ENCODE measurements at places on chromosomes 16 and 17.

DNA sequence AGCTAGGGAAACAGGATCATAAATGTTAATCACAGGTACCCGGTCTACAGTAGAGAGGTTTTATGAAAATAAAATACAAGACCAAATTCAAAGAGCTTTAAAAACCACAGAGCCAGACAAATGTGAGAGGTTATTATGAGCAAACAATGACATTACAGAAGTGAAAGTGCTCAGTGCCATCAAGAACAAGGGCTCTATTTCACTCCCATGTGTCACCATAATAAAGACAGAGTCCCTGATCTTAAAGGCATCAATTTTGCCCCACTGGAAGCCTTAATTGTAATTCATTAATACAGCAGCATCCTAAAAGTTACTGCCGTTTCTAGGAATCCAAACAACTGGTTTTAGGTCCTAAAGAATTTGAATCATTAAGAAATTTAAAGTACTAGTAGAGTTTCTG is 43.7 kb upstream of the CDRT4 start:
- DNase-seq: no peak

DNA sequence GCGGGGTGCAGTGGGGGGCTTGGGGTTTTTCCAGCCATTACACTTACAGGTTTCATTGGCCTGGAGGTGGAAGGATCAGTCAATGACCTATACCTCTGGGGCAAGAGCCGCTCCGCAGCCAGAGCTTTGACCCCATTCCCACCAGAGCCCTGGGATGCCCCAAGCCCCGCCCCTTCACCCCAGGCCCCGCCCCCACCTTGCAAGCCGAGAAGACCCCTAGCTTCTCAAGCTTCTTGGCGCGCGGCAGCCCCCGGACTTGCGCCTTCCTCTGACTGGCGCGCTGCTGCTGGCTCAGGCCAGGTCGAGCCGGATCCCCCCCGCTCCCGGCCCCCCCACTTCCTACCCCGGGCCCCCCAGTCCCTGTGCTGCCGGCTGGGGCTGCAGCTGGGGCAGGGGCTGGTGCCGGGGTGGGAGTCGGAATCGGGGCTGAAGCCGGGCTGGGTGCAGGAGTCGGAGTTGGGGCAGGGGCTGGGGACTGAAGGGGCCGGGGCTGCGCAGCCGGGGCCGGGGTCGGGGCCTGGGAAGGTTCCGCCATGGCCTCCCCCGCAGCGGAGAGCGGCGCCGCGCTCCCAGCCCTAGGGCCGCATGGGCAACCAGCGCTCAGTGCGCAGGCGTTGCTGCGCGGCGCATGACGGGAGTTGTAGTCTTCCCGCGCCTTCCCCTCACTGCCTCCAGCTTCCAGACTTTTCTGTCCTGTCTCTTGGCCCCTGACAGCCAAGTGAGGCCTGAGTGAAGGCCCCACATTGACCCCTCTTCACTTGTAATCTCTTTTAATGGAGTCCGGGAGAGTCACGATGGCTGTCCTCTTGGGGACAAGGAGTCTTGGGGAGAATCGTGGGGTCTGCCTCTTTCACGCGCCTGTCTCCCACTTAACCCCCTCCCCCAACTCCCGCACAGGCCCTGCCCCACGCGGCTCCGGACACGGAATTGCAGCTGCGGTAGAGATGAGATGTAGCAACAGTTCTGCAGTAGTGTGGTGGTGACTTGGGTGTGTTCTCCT is at the start of gene KAT2A:
KAT2A (minus strand) TSS at position 598 of the 1,000 bp plus-strand sequence; CDS start at position 535, 63 bp downstream.
- DNase-seq: peak; percentile 85

GRCh38 chr17:78878261-78878660 is 24.7 kb downstream of the CEP295NL start:
- DNase-seq: no peak

DNA sequence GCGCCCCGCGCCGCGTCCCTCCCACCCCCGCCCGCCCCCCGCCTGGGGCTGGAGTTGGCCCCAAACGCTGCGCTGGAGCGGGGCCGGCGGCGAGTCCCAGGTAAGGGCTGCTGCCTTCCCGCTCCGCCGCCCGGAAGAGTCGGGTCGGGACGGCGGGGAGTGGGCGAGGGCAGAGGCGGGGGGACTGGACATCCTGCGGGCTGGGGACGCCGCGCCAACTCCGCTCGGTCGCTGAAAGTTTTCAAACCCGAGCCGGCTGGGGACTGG is 469 bp downstream of the GPRC5C start:
- no peak for DNase-seq

DNA sequence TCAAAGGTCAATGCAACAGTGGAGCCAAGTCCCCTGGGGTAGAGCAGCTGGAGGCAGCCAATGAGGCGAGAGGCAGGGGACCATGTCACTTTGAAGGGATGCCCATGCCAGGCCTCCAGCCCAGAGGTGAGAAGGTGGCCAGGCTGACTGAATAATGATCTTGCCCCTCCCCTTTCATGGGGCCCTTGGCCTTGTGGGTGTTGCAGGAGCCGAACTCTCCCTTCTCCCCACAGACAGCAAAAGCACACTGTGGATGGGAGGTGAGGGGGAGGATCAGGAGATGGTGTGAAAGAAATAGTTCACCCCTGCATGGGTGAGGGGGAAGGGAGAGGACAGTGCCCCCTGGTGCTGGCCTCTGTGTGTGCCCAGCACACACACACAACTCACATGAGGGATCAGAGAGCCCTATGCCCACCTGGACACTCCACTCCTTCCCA is 15.8 kb upstream of the TBX21 start:
- peak; percentile 52 for DNase-seq

DNA sequence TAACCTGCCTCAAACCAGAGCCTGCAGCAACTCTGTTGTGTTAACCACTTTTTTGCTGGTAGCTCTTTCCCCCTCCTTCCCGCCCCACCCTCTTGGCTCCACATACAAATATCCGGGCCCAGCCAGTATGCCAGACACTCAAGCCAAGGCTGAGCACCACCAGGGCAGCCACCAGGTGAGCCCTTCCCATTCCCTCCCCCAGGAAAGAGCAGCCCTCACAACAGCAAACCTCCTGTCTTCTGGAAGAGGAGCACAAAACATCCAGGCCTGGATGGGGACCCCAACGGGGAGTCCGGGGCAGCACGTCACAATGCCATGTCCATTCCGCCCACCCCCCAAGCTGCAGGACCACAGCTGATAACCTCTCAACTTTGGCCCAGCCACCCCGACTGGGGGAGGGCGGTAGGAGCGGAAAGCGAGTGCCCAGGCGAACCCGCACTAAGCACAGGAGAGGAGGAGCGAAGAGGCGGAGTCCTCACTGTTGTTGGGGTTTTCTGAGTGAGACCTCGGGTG is 757 bp downstream of the ORMDL3 start:
- DNase-seq: peak; percentile 73

- DNase-seq: no peak
These were observed 2.9 kb upstream of the CYLD start for GRCh38 chr16:50739031-50739430.

DNA sequence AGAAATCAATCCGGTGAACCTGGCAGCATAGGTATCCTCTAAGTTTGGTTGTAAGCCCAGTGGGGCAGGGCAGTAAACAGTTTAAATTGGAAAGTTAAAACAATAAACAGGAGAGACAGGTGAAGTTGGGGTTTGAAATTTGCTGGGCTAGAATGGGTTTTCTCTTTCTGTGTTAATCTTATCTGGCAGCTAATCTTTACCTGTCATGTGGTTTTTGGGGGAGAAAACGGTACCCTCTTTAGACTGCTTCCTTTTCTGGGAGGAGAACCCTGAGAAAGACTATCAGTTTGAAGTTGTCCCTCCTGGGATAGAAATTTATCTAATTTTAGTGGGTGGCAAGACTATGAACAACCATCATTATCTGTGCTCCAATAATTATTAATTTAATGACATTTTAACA is 24.0 kb downstream of the CDH13 start:
- no peak for DNase-seq

DNA sequence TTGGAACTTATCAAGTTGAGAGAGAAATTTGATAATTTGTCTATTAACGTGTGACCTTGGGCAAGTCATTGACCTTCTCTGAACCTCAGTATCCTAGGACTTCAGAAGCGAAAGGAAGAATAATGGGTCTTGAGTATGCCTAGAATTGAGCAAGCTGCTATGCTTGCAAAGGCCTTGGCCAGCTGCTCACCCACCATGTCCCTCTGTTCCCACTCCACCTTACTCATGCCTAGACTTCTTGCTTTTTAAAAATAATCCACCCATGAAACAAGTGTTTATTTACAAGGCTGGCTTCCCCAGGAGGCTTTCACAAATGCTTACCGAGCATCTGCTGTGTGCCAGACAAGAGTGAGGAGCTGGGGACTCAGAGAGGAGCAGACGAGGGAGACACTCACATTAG is 590.6 kb downstream of the MAF start:
- DNase-seq: no peak

DNA sequence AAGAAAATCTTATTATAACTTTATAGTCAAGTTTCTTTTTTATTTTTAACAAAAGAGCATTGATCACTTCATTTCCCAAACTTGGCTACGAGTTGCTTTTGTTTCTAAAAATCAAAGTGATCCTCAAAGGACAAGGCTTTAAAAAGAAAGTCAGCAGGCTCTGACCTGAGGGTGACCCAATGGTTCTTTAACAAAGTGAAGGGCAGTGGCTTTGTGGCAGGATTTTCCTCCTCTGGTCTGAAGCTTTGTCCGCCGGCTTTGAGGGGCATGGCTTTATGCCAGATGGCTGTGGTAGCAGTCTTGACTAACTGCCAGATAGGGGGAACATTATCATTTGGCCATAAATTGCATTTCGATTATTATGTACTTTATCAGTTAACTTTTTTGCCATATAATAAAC is 28.5 kb downstream of the IQCK start:
- no peak for DNase-seq

- no peak for DNase-seq
These were observed at the start of gene GUCY2D for GRCh38 chr17:8001976-8002720. Gene GUCY2D, plus strand, starts transcription at chr17:8002615. Its CDS starts 433 bp downstream, at chr17:8003048.

- DNase-seq: no peak
These were observed 128.0 kb downstream of the RAP1GAP2 start for GRCh38 chr17:2924211-2924610.

GRCh38 chr17:50397111-50397918 is at the start of gene LRRC59:
Gene LRRC59, minus strand, starts transcription at chr17:50397523. Its CDS starts 206 bp downstream, at chr17:50397317.
- DNase-seq: peak; percentile 98

DNA sequence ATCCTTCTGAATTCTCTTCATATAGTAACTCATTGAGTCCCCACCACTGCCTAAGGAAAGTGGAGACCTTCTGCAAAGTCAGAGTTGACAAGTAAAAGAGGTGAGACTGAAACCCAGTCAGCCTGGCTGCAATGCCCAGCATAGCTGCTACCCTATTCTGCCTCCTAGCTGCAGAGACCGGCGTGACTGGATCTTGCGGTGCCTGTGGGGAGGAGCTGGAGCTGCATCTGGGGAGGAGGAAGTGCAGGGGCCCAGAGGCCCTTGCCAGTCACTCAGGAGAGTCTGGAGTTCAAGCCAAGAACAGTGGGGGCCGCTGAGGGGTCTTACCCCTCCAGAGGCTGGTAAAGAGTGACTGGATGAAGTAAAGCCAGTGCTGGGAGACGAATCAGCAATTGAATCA is 35.0 kb upstream of the ZNF423 start:
- DNase-seq: no peak

DNA sequence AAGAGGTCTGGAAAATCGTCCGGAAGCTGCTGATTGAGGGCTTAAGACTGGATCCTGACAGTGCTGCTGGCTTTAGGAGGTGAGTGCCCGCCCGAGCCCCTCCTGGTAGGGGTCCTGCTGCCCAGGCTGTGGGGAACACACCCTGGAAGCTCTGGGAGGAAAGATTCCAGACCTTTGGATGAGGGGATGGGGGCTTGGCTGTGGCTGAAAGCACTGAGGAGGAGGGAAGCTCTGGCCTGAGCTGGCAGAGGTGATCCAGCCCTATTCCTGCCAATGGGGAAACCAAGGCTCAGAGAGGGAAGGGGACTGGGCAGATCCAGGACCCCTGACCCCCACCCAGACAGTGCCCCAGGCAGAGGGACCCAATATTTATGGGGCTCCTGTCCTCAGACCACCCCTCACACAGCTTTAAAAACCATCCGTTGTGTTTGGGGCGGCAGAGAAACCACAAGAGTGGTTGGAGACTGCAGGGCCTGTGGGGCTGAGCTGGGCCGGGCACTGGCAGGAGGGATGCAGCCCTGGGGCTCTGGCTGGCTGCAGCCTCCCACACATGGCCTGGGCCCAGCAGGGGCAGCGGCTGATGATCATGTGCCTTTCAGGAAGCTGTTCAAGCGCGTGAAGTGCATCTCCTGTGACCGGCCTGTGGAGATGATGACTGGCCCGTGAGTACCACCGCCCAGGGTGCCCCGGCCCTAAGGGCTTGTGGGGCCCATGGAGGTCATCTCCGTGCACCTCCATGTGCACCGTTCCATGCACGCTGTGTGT is 22.8 kb downstream of the UBALD1 start:
- no peak for DNase-seq

GRCh38 chr17:67558740-67559380 is 158.9 kb upstream of the NOL11 start:
- no peak for DNase-seq

GRCh38 chr16:29844575-29845331 is 18.3 kb downstream of the CDIPT start:
- DNase-seq: no peak

GRCh38 chr17:4840893-4841242 is 7.7 kb downstream of the MINK1 start:
- DNase-seq: no peak

DNA sequence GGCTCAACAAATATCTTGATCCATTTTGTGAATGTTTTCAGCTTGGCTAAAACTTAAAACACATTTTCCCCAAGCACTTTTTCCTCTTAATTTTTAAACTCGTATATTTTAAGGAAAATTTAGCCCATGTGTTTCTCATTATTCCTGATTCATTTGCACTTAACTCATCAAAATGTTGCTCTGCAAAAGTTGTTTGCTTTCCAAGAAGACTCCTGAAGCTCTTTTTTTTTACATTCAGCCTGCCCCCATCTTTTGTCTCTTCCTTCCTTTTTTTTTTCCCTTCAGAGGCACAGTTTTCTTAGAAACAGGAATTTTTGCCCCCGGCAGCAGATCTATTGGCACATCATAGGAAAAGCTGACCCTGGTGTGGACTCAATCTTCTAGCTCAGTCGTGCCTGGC is 155.0 kb upstream of the SALL1 start:
- no peak for DNase-seq

DNA sequence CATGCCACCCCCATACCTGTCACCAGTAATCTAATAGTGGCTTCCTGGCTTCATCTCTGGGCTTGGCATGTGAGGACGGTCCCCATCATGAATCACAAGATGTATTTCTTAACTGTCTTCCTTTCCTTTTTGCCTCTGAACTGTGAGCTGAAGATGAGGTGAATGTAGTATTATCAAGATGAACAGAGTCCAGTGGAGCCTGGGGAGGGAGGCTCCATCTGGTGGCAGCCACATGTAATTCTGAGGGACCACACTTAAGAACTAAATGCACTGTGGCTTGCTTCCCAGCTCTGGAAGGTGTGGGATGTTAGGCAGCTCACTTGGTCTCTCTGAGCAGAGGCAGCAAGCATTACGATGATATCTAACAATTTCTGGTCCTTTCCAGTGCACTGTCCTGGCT is 354.9 kb upstream of the ASIC2 start:
- no peak for DNase-seq

Data from activated naive CD8-positive, alpha-beta T cell treated with anti-CD3 and anti-CD28 coated beads, Interleukin-2, amount 10 ng/mL, durations not matched to agents 7 days and 5 days (primary cell).